ENCODE measurements at places on chromosomes 16 and 17.
A peak's percentile ranks its signal among the peaks of the same experiment; 100 is the strongest.

DNA sequence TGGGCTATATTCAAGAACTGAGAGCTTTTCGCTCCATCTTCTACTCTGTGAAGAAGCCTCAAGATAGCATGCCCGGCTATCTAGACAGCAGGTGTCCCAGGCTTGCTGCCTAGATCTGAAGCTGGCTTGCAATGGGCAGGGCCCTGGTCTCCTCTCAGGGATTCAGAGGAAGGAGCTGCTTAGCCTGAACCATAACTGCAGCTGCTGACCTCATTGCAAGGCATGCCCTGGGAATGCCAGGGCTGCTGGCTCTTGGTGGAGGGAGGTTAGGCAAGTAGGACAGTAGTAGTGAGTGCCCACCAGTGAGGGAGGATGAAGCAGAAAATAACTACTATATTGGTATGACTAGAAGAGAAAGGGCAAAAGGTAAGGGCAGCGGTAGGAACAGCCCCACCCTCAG, 21.3 kb upstream of the SLC35B1 start:
- DNase-seq = no peak

DNA sequence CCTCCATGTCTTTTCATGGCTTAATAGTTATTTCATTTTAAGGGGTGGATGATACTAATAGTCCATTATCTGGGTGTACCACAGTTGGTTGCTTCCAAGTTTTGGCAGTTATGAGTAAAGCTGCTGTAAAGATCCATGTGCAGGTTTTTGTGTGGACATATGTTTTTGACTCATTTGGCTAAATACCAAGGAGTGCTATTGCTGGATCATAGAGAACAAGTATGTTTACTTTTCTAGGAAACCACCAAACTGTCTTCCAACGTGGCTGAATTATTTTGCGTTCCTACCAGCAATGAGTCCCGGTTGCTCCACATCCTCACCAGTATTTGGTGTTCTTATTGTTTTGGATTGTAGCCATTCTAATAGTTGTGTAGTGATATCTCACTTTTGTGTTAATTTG, 181.9 kb downstream of the SPECC1 start:
- peak; percentile 82 for DNase-seq

- DNase-seq = peak; percentile 31
Measured at GRCh38 chr17:40791787-40792436, 7.8 kb downstream of the KRT28 start.

GRCh38 chr16:12356632-12357340, 380.3 kb downstream of the SNX29 start:
- no peak for DNase-seq

DNA sequence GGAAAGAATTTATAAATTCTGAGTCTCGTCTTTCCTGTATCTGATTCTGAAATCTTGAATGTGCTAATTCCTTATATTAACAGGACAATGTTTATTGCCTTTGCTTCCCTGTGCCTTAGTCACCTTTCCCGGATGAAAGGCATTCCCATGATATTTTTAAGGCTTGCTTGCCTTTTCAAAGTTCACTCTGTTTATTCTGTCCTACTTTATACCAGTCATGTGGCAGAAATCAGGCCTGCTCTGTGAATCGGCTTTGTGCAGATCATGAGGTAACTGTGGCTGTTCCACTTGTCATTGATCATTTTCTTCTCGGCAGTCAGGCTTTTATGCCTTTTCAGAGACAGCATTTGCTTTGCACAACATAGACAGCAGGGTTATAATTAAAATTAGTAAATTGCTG, 28.8 kb upstream of the ABCC11 start:
- no peak for DNase-seq

DNA sequence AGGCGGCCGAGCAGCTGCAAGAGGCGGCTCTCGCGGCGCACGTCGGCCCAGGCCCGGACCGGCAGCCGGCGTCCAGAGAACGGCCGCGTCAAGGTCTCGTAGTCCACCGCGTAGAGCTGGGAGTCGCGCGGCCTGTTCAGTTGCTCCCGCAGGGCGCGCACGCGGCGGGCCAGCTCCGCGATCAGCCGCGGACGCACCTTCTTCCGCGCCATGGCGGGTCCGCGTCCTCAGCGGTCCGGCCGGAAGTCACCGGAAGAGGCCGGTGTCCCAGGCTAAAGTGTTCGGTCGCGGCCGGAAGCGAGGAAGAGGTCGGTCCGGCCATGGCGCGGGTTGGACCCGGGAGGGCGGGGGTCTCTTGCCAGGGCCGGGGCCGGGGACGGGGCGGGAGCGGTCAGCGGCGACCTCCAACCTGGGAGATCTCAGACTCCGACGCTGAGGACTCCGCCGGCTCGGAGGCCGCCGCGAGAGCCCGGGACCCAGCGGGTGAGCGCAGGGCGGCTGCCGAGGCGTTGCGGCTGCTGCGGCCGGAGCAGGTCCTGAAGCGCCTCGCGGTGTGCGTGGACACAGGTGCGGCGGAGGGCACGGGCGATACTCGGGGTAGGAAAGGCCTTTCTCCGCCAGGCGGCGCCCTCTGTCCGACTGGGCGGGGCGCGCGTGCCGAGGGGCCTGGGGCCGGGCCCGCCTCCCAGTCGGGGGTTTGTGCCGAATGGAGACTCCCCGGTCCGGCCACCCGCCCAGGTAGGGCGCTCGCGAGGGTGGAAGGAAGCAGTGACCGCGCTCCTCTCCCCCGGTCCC, at the start of gene MRPS34:
Gene MRPS34, minus strand, starts transcription at position 227 of the 795 bp plus-strand sequence. Its CDS starts 15 bp downstream, at position 212.
- peak; percentile 61 for DNase-seq

DNA sequence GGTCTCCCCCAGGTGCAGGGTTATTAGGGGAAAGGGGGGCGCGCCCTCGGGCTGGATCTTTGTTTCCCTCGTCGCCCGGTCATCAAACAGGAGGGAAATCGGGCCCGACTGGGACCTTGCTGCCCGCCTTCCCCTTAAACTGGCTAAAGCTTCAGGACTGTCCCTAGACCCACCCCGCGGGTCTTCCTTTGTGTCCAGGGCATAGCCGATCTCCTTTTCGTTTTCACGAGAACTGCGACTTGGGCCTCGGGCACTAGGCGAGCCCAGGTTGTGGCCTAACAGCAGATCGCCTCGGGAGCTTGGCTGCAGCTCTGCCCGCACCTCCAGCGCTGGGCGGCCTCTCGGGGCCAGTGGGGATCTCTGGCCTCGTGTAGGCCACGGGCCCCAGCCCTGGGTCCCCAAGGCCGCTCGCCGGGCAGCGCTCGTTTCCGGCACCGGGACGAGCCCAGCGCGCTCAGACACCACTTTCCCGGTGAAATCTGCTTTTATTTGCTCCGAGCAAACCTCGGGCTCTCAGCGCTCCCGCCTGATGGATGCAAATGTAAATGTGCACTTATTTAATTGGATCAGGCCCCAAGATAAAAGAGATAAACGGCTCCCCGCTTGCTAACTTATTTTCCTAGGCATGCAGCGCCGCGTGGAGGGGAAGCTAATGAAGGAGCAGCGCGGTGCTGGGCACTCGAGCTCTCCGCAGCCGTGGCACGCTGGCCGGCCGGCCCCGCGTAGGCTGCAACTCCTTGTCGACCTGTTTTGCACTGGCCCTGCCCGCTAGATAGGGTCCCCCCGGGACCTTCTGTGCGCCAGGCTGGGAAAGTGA, 7.8 kb downstream of the IRX5 start:
- DNase-seq = no peak

DNA sequence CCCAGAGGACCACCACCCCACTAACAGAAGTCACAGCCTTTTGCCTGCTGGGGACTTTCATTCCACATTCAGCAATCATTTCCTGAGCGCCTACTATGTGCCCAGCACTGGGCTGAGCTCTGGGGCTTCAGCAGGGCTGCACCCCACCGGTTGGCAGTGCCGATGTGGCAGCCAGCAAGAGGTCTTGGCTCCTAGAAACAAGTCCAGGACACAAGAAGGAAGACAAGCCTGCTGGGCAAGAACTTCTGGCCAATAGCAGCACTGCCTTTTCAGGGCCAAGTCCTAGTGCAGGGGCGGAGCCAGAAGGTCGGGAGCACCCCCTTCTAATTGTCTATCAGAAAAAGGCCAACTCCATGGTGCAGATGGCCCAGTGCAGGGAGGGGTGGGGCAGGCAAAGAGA, 13.0 kb upstream of the HOXB9 start:
- no peak for DNase-seq

DNA sequence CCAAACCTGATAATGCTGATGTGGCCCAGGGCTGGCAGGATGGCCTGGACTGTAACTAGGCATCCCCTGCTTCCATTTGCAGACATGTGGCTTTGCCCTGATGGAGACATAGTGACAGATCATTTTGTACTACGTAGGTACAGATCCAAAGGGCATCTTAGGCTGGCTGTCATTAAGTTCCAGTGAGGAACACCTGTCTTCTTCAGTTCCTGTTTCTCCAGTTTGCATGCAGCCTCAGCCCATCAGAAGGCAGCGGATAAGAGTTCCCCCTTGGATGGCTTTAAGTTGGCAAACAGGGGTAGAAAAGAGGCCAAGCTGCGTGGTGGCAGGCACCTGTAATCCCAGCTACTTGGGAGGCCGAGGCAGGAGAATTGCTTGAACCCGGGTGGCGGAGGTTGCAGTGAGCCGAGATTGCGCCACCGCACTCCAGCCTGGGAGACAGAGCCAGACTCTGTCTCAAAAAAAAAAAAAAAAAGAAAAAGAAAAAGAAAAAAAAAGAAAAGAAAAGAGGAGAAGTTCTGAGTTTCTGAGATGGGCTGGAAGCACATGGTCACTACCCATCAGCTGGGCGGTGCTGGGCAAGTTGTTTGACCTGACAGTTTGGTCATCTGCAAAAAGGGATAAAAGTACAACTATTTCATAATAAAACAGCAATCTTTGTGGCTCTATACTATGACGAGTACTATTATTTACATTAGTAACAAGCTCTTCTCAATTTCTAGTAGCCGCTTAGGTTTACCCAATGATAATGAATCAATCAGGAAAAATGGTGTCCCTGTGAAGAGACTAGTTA, 42.7 kb downstream of the CPPED1 start:
- no peak for DNase-seq

DNA sequence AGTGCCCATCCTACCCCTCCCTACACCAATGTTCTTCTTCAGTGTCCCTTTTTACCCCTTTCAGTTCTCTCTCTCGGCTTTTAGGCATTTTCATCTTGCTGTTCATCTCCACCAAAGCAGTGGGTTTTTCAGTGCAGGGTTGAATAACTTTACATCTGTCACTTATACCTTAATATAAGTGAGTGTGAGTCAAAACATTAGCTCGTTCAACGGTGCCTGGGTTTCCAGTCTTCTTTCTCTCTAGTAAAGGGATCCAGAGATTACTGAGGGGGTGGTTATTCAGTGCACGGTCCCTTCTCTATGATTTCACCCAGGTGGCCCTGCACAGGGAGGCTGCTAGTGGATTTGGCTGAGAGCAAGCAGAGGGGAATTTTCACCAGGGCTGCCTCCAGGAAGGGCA, 210.6 kb upstream of the CDH5 start:
- no peak for DNase-seq

DNA sequence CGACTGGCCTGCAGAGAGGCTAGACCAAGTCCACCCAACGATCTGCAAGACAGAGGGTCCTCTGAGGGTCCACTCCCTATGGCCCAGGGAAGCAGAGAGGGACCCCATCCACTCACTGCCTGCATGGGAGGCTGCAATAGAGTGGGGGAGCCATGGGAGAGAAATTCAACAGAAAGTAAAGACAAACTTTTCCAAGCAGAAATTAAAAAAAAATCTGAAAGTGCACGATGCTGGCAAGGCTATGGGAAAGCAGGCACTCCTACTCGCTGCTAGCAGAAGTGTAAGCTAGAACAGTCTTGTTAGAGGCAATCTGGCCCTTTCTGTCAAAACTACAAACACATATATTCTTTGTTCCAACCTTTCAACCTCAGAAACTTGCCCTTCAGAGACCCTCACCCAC, 85.4 kb downstream of the GAS7 start:
- no peak for DNase-seq

DNA sequence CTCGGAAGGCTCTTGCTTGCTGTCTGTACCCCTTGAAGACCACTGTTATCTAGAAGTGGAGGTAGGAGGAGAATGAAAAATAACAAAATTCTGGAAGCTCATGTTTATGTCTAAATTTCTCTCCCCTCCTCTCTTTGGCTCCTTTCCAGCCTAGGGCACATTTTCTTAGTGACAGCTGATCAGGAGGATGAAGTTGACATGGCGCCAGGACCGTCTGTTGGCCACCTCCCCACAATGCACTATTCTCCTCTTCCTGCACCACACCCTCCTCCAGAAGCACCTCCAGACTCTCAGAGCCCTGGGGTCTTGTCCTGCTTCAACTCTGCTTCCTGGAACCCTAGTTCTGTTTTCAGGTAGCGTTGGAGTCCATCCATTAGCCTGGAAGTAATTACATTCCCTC, 25.5 kb upstream of the SSTR2 start:
- DNase-seq = no peak

DNA sequence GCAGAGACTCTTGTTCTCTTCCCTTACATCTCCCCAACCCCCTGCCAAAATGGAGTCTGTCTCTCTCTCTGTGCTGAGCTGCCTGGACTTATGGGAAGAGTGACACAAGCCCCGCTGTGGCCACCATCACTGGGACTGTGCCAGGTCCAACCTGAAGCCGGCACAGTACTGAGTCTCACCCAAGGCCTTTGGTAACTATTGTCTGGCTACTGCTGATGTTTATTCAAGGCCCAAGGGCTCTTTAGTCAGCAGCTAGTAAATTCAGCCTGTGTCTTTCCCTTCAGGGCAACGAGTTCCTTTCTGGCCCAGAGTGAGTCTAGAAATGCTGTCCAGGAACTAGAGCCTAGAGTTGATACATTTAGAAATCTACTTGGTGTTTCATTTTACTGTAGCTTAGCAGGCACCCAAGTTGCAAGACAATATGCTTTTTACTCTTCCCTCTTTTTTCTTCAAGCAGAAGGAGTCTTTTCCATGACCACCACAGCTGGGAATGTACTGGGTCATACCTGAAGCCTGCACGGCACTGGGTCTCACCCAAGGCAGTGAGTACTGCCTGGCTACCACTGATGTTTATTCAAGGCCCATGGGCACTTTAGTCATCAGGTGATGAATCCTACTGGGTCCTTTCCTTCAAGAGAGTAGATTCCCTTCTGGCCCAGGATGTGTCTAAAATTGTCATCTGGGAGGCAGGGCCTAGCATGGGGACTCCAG, 17.7 kb downstream of the EFCAB5 start:
- no peak for DNase-seq

DNA sequence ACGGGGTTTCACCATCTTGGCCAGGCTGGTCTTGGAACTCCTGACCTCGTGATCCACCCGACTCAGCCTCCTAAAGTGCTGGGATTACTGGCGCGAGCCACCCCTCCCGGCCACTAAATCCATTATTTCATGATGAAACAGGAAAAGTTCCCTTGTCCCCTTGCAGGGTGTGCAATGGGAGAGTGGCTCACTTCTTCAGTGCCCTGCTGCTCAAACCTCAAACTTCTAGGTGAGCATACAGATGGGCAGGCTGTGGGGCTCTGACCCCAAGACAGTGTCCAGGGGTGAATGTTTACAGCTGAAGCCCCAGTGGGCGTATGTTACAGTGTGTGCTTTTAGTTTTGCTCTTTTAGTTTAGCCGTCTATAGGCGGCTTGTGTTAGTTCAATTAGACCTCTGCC, 34.7 kb downstream of the GJC1 start:
- no peak for DNase-seq

Data from astrocyte of the cerebellum (primary cell).